Pericardium fibroblast (primary cell): ENCODE measurements at places on chromosomes 3 and 15. TPM values are rescaled to one million over a fixed set of nuclear protein-coding genes. Genes with fewer than 3 reads are reported as not detected.

The PTX3 gene
- 1,042 and 2,456 TPM in 2 replicates for total RNA-seq

The SLC6A1 gene
- total RNA-seq, result not detected in 2 replicates

The GLT8D1 gene
- 98.6 and 99.8 TPM in 2 replicates for total RNA-seq

The DNASE1L3 gene
- 0.35 TPM in 1 of 2 replicates, not detected in the other for total RNA-seq

The ROPN1 gene
- total RNA-seq, result not detected in 2 replicates

The RPL32 gene
- total RNA-seq, result 1,238 and 1,778 TPM in 2 replicates

The KBTBD13 gene
- total RNA-seq, result not detected in 2 replicates

The ECE2 gene
- total RNA-seq, result not detected in 2 replicates

The SECISBP2L gene
- 14.9 and 16.6 TPM in 2 replicates for total RNA-seq

The STRC gene
- total RNA-seq, result not detected in 2 replicates

The DPPA2 gene
- total RNA-seq, result not detected in 2 replicates

The LDHAL6B gene
- total RNA-seq, result not detected in 2 replicates

The C3orf20 gene
- total RNA-seq, result 0.09 and 0.35 TPM in 2 replicates

The DGKG gene
- not detected in 2 replicates for total RNA-seq

The GOLGA8N gene
- 0.85 and 2.3 TPM in 2 replicates for total RNA-seq

The ZKSCAN7 gene
- 4.6 and 5.7 TPM in 2 replicates for total RNA-seq

The CPLX3 gene
- total RNA-seq, result not detected in 2 replicates

The TRH gene
- total RNA-seq, result 0.85 TPM in 1 of 2 replicates, not detected in the other

The PPP1R14D gene
- not detected in 2 replicates for total RNA-seq
